Stimulated activated CD4-positive, alpha-beta T cell treated with anti-CD3 and anti-CD28 coated beads, TNF-alpha, amount 100 ng/mL, for 24 hours (primary cell): ENCODE measurements at places on chromosomes 6 and 20.

DNA sequence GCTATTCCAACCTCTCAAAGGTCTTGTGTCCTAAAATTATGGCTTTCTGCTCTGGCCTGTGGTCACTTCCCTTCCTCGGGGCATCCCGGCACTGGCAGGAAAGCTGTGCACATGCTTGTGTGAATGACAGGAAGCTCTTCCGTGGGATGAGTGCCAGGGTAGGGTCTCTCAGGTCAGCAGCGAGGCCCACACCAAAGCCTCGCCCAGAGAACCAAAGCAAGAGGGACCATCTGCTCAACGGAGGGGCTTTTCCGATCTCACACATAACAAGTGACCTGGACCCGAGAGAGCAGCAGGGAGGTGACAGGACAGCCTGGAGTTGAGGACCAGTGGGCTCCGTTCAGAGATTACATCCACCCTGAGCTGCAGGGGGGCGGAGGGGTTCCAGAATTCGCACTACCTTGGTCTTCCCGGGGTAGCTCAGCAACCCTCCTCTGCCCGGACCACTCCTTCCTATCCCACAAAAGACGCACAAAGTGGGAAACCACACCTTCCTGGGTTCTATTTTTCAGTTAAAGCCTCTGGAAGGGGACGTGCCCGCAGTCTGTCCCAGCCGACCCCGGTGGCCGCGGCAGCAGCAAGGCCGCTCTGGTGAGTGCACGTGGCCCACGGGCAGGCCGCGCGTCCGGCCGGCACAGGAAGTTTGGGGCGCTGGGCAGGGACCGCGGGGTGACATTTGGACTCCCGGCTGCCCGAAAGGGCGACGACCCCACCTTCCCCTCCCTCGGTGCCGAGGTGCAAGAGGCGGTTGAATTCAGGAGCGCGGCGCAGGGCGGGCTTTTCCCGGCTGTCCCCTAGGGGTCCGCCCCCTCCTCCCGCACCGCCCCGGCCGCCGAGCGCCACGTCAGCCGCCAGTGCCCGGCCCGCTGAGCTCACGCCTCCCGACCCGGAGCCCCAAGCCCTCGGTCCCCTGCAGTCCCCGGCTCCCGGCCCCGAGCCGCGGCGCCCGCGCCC, 988 bp downstream of the TXNDC5 start:
- peak; percentile 24 for DNase-seq

DNA sequence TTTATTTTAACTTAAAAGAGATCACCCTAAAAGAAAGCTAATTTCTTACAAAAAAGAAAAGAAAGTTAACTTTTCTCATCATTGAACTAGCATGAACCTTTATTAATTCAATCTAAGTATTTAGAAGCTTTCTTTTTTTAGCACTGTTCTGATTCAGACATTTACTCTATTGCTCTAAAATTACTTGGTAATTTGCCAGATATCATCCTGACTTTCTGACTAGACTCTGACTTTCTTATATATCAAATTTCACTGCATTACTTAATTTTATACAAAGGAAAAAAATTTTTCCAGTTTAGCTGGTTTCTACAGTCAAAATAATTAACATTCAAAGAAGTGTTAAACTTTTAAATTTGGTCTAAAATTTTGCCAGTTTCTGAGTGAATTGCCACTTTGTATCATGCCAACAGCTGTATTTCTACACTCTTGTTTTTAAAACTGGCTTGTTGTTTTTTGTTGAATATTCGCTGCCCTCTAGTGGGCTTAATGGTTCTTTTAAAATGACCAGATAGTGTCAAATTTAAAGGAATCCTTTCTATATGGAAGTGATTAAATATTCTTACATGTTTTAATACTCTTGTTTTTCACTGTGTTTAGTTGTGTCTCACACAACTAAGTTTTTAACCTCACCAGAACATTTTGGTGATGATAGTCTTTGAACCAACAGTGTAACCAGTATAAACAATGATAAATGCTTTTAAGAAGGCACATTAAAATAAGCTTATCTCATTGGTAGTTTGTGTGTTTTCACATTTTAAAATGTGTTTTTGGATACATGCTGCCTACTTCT, 102.0 kb downstream of the POPDC3 start:
- DNase-seq = no peak

DNA sequence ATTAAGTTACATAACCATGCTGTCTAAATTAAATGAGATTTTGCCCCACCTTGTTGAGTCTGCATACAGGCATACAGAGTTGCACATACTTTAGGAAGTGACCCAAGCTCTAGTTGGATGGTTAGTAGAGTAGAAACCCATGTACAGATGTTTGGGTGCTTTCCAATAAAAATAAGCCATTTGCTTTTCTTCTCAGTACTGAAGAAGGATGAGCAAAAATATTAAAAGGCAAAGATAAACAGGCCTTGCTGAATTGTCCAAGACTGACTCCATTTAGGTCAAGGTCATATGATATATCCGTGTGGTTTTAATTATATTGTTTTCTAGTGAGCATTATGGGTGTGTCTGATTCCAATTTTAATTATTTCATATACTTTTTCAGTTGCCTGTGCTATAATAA, 589.4 kb downstream of the RFPL4B start:
- no peak for DNase-seq

GRCh38 chr20:31920275-31920855, 31.5 kb downstream of the PDRG1 start:
- no peak for DNase-seq

DNA sequence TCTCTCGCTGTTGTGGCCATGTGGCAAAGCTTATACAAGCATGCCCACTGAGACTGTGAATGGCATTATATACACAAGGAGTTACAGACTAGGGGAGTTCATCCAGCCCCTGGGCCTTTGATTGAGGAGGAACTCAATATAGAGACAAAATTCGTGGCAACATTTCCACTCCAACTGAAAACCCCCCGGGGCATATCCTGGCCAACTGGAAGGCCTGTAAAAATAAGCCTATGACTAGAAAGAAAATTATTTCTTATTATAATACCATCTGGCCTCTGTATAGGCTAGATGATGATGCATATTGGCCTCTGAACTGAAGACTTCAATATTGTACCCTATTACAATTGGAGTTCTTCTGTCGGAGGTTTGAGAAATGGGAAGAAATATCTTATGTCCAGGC, 175.5 kb upstream of the GJE1 start:
- DNase-seq = no peak

DNA sequence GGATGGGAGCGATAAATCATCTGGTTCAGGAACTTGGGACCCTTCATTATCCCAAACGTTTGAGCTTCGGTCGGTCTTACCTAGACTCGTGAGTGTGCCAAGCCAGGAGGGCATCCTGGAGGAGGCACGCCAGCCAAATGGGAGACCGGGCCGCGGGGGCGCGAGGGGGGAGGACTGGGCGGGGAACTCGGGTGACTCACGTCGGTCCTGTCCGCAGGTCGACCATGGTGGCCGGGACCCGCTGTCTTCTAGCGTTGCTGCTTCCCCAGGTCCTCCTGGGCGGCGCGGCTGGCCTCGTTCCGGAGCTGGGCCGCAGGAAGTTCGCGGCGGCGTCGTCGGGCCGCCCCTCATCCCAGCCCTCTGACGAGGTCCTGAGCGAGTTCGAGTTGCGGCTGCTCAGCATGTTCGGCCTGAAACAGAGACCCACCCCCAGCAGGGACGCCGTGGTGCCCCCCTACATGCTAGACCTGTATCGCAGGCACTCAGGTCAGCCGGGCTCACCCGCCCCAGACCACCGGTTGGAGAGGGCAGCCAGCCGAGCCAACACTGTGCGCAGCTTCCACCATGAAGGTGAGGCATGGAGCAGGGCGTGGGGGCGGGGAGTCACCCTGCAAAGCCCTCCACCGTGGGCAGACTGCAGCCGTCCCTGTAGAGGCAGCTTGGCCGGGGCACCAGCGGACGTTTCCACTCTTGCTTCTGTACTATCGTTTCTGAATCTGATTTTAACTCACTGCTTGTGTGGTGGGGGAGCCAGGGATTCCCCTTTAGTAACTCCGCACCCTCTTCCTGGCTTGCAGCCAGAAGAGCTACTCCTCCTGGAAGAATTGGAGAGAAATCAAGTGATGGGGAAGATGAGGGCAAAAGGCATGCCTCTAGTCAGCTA, 2.7 kb downstream of the BMP2 start:
- no peak for DNase-seq

DNA sequence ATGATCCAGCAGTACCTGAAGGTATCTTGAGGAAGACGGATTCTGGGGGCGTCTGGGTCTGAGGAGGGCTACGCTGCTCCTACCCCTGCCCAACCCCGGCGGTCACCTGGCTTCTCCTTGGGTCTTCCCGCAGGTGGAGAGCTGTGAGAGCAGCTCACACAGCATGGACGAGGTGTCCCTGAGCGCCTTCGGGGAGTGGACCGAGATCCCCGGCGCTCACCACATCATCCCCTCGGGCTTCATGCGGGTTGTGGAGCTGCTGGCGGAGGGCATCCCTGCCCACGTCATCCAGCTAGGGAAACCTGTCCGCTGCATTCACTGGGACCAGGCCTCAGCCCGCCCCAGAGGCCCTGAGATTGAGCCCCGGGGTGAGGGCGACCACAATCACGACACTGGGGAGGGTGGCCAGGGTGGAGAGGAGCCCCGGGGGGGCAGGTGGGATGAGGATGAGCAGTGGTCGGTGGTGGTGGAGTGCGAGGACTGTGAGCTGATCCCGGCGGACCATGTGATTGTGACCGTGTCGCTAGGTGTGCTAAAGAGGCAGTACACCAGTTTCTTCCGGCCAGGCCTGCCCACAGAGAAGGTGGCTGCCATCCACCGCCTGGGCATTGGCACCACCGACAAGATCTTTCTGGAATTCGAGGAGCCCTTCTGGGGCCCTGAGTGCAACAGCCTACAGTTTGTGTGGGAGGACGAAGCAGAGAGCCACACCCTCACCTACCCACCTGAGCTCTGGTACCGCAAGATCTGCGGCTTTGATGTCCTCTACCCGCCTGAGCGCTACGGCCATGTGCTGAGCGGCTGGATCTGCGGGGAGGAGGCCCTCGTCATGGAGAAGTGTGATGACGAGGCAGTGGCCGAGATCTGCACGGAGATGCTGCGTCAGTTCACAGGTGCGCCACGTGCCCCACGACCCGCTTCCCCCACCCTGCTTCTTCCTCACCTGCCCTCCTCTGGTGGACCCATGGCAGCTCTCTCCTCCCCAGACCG, 166.9 kb upstream of the RNF24 start:
- DNase-seq = no peak

GRCh38 chr6:21908161-21908848, 314.8 kb downstream of the SOX4 start:
- DNase-seq = no peak

DNA sequence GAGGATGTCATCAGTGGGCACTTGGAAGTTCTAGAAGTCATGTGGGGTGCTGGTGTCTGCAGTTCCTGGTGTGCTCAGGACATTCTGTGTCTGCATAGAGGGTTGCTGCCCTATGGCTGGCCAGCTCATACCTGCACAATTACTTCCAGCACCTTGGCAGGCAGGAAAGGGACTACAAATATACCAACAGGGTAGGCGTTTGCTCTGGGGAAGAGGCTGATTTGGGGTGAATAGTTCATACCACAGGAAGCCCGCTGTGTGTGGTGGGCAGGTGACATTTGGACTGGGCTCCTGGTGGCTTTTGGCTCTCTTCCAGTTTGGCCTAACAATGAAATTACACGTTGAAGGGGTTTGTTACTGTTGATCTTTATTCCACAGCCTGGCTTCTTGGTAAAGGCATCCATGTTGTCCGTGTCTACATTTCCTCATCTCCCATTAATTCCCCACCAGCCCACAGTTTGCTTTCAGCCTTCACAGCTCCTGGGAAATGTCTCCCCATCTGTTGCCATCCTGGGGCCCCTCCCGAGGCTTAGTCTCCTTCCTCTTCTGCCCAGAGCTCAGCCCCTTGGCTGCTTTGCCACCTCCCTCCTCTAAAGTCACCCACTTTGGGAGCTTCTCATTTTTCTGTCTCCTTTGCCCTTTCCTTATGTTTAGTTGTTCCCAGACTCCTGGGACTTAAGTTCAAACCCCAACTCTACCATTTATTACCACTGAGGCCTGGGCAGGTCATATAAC, 88.1 kb downstream of the RSPH3 start:
- DNase-seq = peak; percentile 14

GRCh38 chr20:18665135-18665534, 77.3 kb downstream of the DTD1 start:
- DNase-seq = no peak

- DNase-seq = no peak
Measured at GRCh38 chr6:112113431-112113830, 26.0 kb downstream of the FAM229B start.

GRCh38 chr20:11651647-11652046, 266.0 kb upstream of the BTBD3 start:
- DNase-seq = no peak

- no peak for DNase-seq
Measured at GRCh38 chr6:25484900-25485299, 167.1 kb upstream of the SCGN start.

DNA sequence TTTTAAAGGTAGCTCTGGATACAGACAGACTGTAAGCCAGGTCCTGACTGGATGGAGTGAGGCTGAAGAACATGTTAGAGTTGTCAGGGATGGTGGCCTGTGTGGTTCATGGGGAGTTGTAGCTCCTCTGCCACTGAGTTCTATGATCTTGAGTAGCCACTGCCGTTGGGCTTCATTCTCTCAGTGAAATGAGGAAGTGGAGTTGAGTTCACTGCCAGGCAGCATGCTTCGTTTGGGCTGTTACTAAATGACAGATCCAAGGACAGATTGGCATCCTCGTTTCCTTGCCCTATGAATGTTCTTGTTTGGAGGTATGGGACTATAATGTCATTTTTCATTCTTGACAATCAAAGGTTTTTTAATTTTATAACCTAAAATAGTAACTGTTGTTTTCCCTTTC, 37.2 kb downstream of the SCAND1 start:
- no peak for DNase-seq
